ENCODE measurements at places on chromosomes 16 and 17.

DNA sequence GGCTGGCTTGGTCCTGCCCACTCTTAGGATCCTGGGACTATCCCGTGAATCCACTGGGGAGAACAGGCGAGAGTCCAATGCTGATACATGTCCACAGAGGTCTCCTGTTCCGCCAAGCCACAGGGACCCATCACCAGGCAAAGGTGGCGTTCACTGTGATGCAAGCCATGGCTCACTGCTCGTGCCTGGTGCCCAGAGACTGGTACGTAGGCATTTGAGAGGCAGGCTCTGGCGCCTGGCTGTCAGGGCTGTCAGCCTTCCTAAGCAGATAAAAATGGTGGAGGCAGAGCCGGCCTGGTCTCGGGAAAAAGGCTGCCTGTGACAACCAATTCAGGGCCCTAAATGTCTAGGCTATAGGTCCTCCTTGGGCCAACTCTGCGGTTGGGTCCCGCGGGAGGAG lies 2329.0 kb downstream of the TP53TG3F start:
- DNase-seq, result no peak

- DNase-seq, result peak; percentile 72
Observed at GRCh38 chr17:32558997-32559650, 72.3 kb downstream of the CDK5R1 start.

GRCh38 chr17:47119746-47120520 lies 69.2 kb downstream of the CDC27 start:
- no peak for DNase-seq

- DNase-seq, result no peak
Observed at GRCh38 chr17:10081571-10082169, 116.7 kb downstream of the GAS7 start.

DNA sequence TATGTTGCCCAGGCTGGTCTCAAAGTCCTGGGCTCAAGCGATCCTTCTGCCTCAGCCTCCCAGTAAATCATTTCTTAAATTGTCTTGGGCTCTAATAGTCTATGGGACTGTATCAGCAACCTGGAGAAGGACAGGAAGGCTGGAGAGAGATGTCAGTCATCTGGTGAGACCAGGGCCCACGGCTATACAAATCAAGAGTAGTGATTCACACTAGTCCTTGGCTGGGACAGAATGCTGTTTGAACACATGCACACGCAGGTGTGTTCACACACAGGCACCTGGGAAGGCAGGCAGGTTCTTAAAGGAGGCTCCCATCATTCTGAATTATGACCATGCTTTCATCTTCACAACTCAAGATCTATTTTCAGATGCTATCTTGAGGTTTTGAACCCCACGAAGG lies 14.1 kb downstream of the NQO1 start:
- no peak for DNase-seq

GRCh38 chr17:76154936-76155845 lies 14.1 kb upstream of the FOXJ1 start:
- DNase-seq, result no peak

DNA sequence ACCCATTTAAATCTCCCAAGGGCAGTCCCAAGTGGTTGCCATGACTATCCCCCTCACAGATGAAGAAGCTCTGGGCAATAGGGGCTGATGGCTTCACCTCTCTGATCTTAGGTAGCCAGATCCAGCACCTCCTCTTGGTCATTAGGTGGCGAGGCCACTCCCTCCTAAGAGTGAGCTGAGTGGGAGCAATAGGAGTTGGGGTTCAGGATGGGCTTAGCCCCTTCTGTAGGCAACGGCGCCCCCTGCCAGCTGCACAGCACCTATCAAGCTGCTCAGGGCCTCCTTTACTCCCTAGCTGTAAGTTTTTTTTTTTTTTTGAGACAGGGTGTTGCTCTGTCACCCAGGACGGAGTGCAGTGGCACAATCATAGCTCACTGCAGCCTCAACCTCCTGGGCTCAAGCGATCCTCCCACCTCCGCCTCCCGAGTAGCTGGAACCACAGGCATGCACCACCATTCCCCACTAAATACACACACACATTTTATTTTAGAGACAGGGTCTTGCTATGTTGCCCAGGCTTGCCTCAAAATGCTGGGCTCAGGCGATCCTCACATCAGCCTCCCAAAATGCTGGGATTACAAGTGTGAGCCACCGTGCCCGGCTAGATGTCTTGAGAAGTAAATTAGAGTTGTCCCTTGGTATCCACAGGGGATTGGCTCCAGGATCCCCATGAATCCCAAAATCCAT lies 3.5 kb upstream of the RRAD start:
- no peak for DNase-seq

GRCh38 chr17:61314368-61315078 lies 85.1 kb upstream of the TBX2 start:
- no peak for DNase-seq

- DNase-seq, result peak; percentile 71
Observed at GRCh38 chr16:83952940-83953795, at the start of gene OSGIN1. Gene OSGIN1, plus strand, starts transcription at chr16:83953240. Its CDS starts 4,432 bp downstream, at chr16:83957672.

DNA sequence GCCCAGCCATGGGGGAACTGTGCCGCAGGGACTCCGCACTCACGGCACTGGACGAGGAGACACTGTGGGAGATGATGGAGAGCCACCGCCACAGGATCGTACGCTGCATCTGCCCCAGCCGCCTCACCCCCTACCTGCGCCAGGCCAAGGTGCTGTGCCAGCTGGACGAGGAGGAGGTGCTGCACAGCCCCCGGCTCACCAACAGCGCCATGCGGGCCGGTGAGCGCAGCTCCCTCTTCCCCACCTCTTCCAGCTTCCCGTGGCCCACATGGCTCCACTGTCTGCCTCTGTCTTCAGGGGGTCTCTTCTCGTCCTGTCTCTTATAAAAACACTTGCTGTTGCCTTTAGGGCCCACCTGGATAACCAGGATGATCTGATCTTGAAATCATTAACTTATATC lies 11.6 kb downstream of the CARD14 start:
- DNase-seq, result no peak

- no peak for DNase-seq
Observed at GRCh38 chr16:57600048-57600835, 28.2 kb upstream of the ADGRG1 start.

DNA sequence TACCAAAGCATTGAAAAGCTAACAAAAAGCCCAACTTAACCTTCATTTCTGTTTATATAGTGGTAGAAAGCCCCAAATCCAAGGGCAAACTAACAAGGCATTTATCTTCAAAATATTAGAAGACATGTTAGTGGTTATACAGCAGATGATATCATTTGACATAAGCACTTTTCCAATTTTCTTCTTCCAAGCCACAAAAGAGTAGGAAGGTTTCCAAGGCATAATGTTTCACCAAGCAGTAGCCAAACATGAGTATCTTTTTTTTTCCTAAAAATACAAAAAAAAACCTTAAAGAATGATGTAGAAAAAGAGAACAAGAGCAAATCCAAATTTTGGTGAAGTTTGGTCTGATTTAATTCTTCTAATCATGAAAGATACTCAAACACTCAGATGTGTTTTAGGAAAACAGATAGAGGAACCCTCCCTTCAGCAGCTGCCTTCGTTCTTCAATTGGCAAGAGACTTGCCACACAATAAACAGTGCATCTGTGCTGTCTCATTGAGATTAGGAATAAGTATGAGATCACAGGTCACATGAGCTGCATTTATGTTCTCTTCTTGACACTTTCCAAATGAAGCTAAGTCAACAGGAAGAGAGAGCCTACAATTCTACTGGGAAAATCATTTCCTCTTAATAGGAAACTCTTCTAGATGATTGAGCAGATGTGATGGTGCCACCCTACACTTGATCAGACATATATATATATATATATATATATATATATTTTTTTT lies 106.7 kb downstream of the TTC19 start:
- no peak for DNase-seq

GRCh38 chr16:29789775-29790182 lies 772 bp upstream of the KIF22 start:
- DNase-seq, result no peak

GRCh38 chr17:48502901-48503300 lies 27.9 kb downstream of the HOXB1 start:
- no peak for DNase-seq

DNA sequence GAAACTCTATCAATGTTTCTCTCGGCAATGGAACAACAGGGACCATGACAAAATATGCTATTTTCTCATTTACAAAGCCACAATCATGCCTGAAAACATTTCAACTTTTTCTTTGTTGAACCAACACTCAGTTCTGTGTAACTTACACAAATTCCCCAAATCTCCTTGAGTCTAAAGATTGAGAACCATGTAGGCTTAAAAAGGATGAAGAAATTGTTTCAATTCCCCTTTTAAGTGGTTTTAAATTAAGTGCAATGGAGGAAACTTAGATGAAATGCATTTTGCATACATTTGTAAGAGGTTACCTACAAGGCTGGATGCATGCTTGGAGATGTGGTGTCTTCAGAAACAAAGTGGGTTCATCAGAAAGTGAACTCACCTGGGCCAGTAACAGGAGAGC lies 566.4 kb upstream of the CDH11 start:
- no peak for DNase-seq

- DNase-seq, result no peak
Observed at GRCh38 chr17:79980246-79981043, 55.2 kb downstream of the TBC1D16 start.

DNA sequence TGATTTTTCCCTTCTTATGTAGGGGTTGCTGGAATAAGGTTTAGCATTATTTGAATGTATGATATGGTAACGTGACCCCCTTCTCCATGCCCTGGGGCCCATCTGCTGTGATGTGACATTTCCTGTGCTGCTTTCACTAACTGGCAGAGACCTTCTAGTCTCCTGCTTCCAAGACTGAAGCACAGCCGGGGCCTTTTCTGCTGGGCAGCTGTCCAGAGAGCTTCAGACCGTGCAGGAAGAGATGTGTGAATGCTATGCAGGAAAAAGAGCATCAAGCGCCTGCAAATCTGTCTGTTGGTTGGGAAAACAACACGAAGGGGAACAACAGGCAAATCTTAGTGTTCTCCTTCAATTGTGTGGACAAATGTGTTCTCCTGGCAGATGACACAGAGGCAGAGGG lies 128.5 kb downstream of the SPACA3 start:
- DNase-seq, result no peak

DNA sequence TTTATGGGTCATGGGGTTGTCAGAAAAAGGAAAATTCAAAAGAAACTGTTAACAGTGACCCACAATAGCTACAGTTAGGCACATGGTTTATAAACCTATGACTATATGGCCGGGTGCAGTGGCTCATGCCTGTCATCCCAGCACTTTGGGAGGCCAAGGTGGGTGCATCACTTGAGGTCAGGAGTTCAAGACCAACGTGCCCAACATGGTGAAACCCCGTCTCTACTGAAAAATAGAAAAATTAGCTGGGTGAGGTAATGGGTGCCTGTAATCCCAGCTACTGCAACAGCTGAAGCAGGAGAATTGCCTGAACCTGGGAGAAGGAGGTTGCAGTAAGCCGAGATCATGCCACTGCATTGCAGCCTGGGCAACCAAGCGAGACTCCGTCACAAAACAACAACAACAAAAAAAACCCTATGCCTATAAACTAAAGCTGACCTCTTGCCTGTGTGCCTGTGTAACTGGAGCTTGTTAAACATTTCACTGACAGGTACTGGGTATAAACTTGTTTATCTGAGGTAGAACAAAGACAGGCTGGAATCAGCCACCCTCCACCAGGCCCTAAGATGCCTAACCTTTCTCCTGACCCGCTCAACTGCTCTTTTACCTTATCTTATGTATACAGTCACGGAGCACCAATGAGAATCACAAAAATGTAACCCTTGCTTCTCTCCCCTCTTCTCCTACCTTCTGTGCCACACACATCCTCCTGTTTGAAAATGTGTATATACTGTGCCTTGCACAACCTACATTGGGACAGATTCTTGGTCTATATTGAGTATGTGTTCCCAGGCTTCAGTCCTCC lies 62.9 kb upstream of the ATF7IP2 start:
- DNase-seq, result no peak

- no peak for DNase-seq
Observed at GRCh38 chr17:7097940-7098339, 16.7 kb downstream of the ASGR2 start.

DNA sequence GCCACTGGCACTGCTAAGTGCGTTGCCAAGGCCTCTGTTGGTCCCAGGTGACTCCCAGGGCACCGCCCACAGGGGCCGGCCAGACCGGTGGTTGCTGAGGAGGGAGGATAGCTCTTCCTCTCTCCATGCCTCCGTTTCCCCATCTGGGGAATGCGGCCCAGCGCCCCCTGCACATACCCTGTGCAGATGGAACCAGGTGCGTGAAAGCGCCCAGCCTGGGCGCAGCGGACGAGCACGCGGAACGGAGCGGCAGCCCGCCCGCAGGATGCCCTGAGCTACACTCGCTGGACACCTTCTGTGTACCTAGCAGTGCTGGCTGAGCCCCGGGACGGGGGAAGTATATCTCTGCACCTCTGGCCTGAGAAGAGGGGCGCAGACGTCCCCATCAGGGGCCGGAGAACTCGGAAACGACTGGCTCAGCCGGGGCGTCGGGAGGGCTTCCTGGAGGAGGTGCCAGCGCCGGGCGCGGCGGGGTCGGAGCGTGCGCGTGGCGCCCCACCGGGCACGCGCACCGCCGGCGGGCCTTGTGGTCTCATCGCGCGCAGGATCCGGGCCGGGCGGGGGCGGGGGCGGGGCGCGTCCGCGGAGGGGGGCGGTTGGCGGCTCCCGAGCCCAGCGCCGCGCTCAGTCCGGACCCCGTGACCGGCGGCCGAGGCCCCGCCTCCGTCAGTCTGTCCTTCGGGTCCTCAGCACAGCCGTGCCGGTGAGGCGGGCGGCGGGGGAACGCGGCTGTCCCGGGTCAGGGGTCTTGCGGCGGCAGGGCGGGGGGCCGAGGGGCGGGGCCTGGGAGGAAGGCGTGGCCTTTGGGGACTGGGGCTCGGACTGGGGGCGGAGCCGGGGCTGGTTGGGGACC lies at the start of the genes CCDC78 and HAGHL:
TSS of gene CCDC78 (minus strand) at position 6 of the 853 bp plus-strand sequence. CDS start 76 bp downstream, outside the sequence.
TSS of gene HAGHL (plus strand) at position 669 of the 853 bp plus-strand sequence. CDS start 404 bp downstream, outside the sequence.
- DNase-seq, result no peak
